ENCODE measurements at places on chromosomes 4 and X.

GRCh38 chrX:130435937-130436336 is 34.1 kb downstream of the RBMX2 start:
- no peak for DNase-seq

- no peak for DNase-seq
Observed at GRCh38 chrX:54180403-54180802, 2.7 kb downstream of the FAM120C start.

GRCh38 chr4:56217343-56217890 is 169.9 kb downstream of the AASDH start:
- no peak for DNase-seq

- no peak for DNase-seq
Observed at GRCh38 chrX:110222497-110223257, 95.2 kb downstream of the AMMECR1 start.

DNA sequence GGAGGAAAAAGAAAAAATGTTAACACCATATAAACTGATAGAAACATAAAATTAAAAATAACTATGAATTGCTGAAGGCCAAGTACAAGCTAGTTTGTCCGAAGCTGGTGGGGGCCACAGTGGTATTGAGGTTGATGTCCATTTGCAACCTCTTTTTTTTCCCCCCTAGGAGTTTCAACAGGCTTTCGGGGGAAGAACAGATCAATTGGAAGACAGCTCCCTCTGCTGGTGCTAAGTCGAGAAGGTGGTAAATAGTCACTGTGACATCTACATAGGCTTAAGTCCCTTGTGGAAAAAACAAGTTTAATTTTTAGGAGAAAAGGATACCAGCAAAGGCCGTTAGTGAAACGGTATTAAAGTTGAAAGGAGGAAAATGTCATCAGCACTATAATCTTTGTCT is 115.7 kb upstream of the ZXDA start:
- no peak for DNase-seq

GRCh38 chr4:61493470-61493869 is 293.3 kb downstream of the ADGRL3 start:
- DNase-seq = no peak

GRCh38 chrX:87337267-87337666 is 180.3 kb upstream of the KLHL4 start:
- no peak for DNase-seq

DNA sequence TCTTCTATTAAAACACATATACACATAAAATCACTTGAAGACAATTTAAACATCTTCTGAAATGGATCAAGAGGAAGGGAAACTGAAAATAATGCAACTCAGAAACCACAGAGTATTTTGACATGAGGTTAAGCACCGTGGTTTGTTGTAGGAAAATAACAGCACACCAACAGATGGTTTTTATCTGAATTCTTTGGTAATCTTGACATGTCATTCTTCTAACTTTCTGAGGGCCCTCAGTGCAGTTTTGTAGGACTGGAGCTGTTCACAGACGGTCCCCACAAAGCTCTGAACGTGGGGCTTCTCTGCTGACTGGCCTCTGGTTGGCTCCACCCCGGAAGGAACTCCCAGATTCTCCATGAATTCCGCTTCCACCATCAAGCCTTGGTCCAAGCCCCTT is 16.0 kb upstream of the TLR8 start:
- DNase-seq = no peak

GRCh38 chrX:51825436-51825835 is 68.0 kb upstream of the MAGED1 start:
- no peak for DNase-seq

DNA sequence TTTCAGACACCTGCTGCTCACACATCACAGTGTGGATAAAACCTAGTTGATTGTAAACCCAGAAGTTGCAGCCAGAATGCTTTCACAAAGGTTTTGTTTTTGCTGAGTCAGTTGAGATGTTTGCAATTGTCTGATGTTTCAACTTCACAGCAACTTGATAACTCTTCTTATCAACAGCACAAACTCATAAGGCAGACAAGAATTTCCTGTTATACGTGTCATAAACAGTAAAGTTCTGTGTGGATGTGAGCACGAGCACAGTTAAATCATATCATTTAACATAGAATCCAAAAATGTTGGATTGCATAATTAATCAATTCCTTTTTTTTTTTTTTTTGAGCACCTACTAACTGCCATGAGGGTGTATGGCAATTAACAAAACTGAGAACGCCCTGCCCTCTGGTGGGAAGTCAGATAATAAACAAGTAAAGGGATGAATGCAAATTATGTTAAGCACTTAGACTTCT is 512.2 kb downstream of the PDHA2 start:
- no peak for DNase-seq

DNA sequence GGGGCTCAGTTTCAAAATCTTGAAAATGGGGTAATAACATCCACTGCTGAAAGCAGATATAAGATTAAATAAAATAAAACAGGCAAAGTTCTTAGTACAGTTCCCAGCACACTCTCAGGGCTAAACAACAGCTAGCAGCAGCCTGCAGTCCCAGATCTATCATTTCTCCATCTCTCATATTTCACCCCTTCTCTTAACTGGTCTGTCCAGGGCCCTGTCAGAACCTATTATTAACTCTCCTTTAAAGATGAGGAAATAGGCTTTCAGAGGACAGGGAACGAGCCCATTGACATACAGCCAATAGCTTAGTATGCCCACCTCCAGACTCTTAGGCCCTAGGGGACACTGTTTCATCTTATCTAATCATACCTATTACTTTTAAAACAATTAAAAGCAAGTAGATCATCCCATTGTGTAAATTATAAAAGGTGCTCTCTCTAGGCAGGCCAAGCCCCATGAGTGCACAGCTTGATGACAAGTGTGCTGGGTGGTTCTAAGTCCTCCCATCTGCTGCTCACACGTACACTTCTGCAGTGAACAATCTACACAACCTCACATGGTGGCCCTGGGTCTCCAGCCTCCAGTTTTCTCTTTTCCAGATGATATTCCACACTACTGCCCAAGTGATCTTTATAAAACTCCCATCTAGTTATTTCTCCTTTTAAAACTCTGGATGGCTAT is 119.0 kb downstream of the APBB2 start:
- DNase-seq = no peak

GRCh38 chr4:120973207-120973606 is 50.7 kb upstream of the PRDM5 start:
- no peak for DNase-seq

- no peak for DNase-seq
Observed at GRCh38 chr4:95363966-95364365, 184.8 kb downstream of the UNC5C start.

- DNase-seq = no peak
Observed at GRCh38 chr4:110632506-110633357, 9.9 kb upstream of the PITX2 start.

DNA sequence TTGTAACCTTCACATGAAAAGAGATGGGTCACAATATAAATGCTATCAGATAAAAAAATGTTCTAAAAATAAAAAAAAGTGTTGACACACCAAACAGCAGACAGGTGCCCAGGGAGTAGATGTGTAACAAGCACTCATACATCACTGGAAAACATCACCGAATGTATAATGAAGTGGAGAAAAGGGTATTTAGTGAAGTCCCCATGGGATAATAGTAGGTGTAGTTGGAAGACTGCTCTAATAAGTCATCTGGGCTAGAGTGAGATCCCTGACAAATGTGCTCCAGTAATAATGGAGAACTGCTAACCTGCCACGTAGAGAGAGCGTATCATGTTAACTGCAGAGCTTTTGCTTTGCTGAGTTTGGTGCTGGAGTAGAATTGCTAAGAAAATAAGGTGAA is 152.0 kb downstream of the GRIA2 start:
- no peak for DNase-seq

- DNase-seq = no peak
Observed at GRCh38 chr4:24973404-24973746, 57.4 kb downstream of the LGI2 start.

- no peak for DNase-seq
Observed at GRCh38 chr4:115485402-115485801, 372.0 kb upstream of the NDST4 start.

GRCh38 chrX:100720301-100720700 is 11.6 kb downstream of the SYTL4 start:
- no peak for DNase-seq

GRCh38 chrX:136656361-136656964 is 8.5 kb downstream of the CD40LG start:
- no peak for DNase-seq

DNA sequence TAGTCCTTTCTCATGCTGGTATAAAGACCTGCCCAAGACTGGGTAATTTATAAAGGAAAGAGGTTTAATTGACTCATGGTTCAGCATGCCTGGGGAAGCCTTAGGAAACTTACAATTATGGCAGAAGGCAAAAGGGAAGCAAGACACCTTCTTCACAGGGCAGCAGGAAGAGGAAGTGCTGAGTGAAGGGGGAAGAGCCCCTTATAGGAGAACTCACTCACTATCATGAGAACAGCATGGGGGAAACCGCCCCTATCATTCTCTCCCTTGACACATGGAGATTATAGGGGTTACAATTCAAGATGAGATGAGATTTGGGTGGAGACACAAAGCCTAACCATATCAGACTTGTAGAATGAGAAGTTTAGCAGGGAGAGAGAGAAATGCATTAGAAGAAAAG is 373.3 kb upstream of the DIAPH2 start:
- DNase-seq = no peak

GRCh38 chr4:142579443-142579842 is 266.7 kb downstream of the INPP4B start:
- DNase-seq = no peak

GRCh38 chrX:94493405-94493804 is 819.4 kb downstream of the FAM133A start:
- DNase-seq = no peak

- no peak for DNase-seq
Observed at GRCh38 chr4:87118826-87119225, 101.6 kb downstream of the KLHL8 start.

DNA sequence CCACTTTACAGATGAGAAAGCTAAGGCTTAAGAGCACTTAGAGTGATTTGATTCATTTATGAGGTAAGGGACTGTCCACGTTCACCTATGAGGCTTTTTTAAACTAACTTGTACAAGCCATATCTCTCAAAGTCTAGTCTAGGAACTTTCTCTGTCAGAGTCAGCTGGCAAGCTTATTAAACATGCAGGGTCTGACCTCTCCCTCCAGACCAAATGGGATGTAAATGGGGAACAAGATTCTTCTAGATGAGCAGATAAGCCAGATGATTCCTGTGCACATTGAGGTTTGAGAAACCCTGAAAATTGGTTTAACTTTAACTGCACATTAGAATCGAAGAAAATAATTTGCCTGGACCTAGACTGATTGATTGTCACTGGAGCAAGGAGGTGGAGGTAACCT is 160.0 kb upstream of the SPRY1 start:
- no peak for DNase-seq

- DNase-seq = no peak
Observed at GRCh38 chrX:40043895-40044294, 53.9 kb downstream of the BCOR start.

- no peak for DNase-seq
Observed at GRCh38 chr4:126766241-126766640, 866.5 kb upstream of the INTU start.

GRCh38 chr4:111977419-111977965 is 167.8 kb upstream of the FAM241A start:
- DNase-seq = no peak

- no peak for DNase-seq
Observed at GRCh38 chr4:139558235-139559088, 2.4 kb upstream of the SETD7 start.

DNA sequence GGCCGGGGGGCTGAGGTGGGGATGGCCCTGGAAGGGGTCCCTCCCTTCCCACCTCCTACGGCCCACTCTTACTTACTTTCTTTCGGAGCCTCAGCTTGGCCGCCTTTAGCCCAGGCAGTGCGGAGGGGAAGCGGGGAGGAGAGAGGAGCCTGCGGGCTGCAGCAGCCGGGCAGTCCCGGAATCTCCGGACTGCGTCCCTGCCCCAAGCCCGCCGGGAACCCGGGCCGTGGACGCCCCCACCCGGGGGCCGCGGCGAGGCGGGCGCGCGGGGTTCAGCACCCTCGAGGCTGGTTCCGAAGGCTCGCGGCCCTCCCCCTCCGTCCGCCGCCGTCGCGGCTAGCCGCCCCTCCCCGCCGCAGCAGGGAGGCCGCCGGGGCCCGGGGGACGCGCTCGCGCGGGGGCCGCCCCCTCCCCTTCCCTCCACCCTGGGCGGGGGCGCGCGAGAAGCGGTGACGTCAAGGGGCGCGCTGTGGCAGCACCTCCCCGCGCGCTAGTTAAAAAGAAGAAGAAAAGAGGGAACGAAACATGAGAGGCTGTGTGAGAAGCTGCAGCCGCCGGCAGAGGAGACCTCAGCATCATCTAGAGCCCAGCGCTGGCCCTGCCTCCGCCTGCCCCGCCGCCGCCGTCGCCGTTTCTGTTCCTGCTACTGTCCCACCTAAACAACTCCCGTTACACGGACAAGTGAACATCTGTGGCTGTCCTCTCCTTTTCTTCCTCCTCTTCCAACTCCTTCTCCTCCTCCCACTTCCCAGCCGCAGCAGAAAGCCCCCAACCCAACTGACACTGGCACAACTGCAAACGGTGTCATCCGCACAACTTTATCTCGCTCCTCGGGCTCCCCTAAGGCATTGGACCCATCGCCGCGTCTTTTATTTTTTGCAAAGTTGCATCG is at the start of gene HHIP:
TSS of gene HHIP (plus strand) at position 526 of the 892 bp plus-strand sequence. CDS start 520 bp downstream, outside the sequence.
- no peak for DNase-seq

DNA sequence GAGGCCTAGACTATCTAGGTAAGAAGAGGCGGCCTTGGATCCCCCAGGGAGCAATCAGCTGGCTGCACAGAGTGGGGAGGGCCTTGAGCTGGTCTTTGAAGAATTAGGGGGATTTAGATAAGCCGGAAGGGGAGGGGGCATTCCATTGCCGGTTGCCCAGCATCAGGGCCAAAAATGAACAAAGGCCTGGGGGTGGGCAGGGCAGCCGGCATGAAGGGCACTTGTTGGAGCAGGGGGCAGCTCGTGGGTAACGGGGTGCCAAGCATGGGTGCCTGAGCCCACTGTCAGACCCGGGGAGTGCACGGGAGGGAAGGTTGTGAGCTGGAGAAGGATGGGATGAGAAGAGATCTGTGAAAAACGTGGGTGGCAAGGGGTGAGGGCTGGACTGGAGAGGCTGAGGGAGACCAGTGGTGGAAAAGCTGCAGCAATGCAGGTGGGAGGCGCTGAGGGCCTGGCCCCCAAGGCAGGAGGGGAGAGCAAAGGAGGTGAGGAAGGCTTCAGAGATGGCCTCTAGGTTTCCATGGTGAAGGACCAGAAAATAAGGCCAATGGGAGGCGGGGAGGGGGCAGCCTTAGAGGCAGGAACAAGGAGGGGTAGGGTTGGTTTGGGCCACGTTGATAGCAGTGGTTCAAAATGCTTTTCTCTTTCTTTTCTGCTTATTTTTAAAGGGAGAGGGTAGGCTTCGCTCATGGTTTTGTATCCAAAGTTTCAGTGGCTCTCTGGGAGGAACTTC is 8.6 kb downstream of the KLF3 start:
- no peak for DNase-seq

DNA sequence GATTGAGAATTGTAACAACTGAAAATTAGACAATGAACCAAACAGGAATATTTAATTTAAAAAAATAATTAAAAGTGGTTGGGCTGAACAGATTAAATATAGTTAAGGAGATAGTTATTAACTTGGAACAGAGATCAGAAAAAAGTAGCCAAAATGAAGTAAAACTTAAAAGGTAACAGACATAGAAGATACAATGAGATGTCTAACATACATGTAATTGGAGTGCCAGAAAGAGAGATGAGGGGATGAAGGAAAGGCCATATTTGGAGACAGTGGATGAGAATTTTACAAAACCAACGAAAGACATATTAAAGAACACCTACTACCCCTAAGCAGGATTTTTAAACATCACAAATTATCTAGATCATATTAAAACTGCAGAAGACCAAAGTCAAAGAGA is 8.0 kb downstream of the TBC1D9 start:
- DNase-seq = no peak

All from AG09319 (cell line).